Stimulated activated CD8-positive, alpha-beta memory T cell treated with anti-CD3 and anti-CD28 coated beads, Interleukin-4, amount 100 ng/mL, for 1 hour (primary cell): ENCODE measurements at places on chromosomes 2 and 18.

- no peak for DNase-seq
Measured at GRCh38 chr18:79519751-79520477, 124.2 kb downstream of the NFATC1 start.

DNA sequence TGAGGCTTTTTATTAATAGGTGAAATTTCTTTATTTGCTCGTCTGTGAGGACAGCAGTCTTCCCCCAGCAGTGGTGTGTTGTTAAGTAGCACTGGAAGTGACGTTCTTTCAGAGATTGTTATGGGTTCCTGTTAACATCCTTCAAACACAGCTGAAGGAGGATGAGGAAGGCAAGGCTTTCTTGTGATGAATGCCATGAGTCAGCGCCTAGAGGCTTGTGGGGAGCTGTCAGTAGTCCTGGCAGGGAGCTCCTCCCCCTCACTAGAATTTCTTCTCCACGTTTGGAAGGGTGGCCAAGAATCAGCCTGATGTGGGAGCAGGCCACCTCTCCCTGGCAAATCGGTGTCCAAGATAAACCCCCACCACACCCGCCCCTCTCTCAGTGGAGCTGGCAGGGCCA is 113.2 kb downstream of the ARHGEF4 start:
- no peak for DNase-seq

DNA sequence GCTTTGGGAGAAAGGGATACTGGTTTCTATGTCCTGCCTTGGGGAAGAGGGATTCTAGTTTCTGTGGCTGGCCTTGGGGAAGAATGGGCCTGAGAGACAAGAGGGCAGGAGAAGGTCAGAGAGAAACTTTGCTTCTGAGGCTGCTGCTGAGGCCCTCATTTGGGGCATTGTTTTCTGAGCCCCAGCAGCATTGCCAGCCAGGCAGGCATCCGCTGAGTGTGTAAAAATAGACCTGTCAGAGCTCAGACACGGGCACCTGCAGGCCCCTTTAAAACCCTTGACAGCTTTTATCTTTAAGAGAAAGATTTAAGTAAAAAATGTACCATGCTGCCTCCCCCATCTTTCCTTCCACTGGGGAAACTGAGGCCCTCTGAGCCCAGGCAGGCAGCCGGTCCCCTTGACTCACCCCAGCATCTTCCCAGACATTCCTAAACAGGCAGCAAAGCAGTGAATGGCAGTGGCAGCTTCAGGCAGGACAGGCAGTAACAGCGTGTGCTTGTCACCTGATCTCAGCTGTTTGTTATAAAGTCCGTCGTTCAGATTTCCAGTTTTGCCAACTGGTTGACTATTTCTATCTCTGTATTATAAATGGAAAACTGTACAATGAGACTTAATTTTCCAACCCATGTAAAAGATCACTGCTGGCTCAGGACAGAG is 27.6 kb downstream of the MLPH start:
- DNase-seq: no peak

GRCh38 chr18:50721006-50721405 is 98.8 kb downstream of the MRO start:
- no peak for DNase-seq

- no peak for DNase-seq
Measured at GRCh38 chr2:11819235-11819729, 72.8 kb downstream of the LPIN1 start.

- DNase-seq: no peak
Measured at GRCh38 chr2:217617616-217618022, 385.2 kb downstream of the TNS1 start.

DNA sequence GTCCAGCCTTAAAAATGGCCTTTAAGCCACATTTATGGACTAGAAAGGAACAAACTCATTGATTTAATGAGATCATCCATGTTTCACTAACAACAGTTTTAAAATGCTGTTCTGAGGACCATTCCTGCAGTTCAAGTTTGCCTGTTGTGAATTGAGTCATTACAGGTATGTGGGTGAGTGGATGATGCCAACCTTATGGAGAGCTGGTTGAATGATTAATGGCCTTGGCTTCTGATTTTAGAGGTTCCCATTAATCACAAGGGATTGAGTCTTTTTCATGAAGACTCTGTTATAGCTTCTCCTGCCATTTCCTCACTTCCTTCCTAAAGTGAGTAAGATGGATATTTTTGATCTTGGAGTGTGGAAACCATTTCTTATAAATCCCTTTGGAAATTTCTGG is 459.8 kb upstream of the SLC14A2 start:
- DNase-seq: no peak

- no peak for DNase-seq
Measured at GRCh38 chr2:224757934-224758548, 41.9 kb upstream of the CCDC195 start.

DNA sequence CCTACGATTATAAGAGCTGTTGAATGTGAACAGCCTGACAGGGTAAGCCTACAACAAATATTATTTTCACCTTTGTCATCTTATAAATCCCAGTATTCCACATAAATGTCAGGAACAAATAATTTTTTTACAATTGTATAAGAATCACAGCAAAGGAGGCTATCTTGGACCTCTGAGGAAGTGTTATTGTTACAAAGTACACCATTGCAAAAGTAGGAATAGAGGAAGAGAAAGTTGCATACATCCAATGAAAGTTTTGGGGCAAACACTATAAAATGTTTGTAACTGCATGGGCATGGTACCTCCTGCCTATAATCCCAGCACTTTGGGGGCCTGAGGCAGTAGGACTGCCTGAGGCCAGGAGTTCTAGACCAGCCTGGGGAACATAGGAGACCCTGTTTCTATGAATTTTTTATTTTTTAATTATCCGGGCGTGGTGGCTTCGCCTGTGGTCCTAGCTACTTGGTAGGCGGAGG is 715 bp upstream of the MEMO1 start:
- DNase-seq: no peak

GRCh38 chr18:30970196-30970816 is 72.2 kb downstream of the DSC3 start:
- DNase-seq: no peak

DNA sequence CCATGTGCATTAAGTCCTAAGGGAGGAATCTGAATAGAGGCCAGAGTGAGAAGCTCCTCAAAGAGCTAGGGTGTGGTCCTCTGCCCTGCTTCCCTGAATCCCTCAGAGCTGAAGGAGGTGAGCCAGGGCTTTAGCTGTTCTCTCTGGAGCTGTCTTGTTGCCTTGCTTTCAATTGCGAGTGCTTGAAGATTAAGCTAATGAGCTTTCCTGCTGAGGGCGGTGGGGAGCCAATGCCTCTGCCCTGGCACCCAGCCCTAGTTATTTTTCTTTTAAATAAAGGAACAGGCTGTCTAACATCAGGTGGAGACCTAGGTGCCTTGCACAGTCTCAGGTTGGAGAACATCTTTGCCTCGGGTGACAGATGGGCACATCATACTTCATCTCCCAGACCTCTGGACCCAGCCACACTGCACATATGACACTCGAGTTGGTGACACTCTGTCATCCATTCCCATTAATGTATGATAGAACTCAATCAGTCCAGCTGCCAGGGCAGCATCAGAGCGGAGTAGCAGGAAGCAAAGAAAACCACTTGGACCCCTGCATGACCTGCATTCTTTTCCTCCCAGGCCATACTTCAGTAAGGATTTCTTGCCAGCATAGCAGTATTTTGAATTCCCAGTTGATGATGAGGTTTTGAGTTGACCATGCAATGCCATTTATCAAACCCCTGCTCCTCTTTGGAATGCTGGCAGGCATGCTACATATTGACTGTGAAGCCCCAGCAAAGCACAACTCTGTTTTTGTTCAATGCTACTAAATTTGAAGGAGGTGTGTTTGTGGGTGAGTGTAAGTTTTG is 292.7 kb downstream of the RNF144A start:
- DNase-seq: no peak

DNA sequence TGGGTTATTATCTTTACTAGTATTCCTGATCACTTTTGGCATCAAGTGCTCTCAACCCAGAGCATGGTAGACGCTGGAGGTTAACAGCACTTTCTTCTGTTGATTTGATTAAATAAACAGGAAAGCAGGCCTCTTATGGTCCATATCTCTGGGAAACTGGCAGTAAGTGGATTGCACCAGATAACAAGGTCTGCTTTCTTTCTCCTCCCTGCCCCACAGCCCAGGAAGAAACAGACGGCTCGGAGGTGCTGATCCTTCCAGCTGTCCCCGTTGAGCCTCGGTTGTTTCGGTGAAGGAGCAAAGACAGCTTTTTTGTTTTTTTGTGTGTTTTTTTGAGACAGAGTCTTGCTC is 100.8 kb upstream of the KCTD1 start:
- DNase-seq: no peak

DNA sequence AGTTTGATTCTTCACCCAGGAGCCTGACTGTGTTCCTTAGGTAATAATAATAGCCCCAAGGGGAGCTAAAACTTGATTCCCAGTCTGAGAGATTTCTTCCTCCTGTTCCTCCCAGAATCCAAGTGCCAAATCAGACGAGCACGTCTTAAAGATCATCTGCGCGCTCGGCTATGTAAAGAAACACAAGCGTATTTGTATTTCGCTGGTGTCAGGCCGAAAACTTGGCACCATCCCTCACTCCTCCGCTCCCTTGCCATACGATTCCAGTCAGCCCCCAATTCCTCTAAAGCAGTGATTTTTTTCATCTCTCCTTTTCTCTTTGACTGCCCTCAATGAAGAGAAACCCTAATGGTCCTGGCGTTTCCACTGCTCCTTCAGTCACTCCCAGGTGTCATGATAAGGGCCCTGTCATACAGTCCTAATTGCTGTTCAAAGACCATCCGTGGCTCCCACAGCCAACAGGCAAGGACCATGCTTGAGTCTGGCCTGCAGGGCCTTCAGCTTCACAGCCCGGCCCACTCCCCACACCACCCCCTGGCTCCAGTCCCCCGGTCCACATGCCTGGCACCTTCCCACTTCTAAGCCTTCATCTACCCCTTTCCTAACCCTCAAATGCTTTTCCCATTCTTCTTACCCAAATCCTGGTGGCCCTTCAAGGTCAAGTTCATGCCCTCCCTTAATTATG is 130.8 kb upstream of the ID2 start:
- DNase-seq: no peak

DNA sequence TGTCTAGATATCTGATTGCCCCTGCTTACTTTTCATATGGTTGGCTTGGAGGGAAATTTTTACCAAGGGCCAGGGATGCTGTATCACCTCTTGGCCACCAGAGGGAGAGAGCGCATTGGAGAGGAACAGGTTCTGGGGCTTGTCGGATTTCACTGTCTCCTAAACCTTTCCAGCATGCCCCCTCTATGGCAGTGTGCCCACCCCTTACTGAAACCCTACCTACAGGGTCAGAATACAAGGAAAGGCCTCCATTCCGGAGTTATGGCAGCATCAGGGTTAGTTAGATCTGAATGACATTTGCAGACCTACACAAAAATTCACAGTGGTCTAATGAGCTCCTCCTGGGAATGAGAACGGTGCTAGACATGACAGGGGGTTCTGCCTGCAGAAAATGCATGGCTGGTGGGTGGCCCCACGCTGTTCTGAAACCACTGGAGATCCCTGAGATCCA is 5.8 kb downstream of the SLC14A2 start:
- peak; percentile 8 for DNase-seq

DNA sequence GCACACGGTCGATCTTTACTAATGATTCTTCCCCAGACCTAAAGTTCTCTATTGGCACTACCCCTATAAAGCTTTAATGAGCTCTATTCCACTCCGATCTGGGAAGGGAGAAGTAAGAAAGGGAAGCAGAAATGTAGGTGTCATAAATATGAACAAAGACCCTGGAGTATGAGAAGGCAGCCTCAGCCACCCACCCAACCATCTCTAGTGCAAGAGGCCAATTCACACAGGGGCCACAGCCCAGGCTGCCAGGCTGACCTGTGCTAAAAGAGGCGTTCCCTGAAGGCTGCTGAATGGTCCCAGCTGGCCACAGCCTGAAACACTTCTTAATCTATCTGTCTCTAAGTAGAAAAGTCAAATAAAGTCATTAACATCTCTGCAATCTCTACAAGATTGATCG is 60.1 kb upstream of the ACTR3 start:
- no peak for DNase-seq

DNA sequence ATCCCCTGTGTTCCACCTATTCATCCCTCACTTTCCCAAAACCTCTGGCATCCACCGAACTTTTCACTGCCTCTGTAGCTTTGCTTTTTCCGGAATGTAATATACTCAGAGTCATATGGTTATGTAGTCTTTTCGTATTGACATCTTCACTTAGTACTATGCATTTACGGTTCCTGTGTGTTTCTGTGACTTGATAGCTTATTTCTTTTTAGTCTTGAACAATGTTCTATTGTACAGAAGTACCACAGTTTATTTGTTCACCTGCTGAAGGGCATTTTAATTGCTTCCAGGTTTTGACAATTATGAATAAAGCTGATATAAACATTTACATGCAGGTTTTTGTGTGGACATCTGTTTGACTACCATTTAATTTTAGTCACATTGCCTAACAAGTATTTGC is 154.7 kb upstream of the DOK6 start:
- DNase-seq: no peak

DNA sequence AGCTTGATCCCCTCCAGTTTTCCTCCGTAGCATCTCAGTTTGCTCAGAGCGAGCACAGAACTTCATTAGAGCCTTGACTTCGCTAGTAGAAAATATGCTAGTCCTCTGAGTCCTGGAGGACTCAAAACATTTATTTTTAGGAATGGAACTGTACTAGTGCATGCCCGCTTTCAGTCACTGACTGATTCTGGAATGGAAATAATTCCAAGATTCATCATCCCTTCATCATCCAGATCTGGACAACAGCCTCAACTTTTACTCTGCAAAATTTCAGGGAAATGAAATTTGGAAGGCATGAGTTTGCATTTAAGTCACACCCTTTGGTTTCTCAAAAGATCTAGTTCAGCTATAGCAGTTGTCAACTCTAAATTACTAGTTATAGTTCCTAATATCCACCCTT is 304.6 kb downstream of the XIRP2 start:
- DNase-seq: no peak

GRCh38 chr2:63189026-63189425 is 138.4 kb downstream of the OTX1 start:
- DNase-seq: no peak

DNA sequence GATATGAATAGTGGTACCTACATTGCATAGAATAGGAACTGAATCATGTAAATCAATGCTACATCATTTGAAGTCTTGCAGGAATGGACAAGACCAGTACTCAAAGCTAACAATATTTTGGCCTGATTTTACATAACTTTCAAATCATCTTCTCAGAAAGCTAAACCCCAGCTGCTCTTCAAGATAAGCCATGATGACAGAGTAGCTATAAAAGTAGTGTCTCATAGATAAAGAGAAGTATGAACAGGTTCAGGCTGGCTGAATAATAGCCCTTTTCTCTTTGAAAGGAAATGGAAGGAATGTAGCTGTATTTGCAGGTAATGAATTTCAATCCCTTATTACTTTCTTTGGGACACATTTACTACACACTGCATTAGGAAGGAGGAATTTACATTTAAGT is 28.2 kb downstream of the TSPYL6 start:
- DNase-seq: no peak
